Suppressor macrophage treated with lipopolysaccharide for 4 hours (primary cell): ENCODE measurements at places on chromosomes 3 and 15.

- DNase-seq, result peak; percentile 71
Observed at GRCh38 chr15:85581495-85581894, 201.1 kb downstream of the AKAP13 start.

- DNase-seq, result no peak
Observed at GRCh38 chr3:194941360-194941955, 255.8 kb downstream of the FAM43A start.

DNA sequence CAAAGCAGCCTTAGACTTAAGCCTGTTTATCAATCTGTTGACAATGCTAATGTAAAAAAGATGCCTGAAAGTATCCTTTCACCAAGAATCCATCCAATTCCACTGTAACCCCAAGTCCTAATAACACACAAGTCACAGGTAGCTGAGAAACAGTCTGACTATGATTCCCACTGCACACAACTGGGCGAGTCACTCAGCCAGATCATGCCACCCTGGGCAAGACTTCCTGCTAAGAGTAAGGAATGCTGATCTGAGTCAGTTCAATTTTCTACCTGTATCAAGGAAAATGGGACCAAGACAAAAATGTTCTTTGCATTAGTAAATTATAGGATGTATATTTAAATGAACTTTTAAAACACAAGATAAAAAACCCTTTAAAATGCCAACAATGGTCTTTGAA, 33.3 kb downstream of the NPTN start:
- no peak for DNase-seq

GRCh38 chr3:59418836-59419235, 369.0 kb upstream of the CFAP20DC start:
- no peak for DNase-seq

GRCh38 chr3:129315223-129315997, 36.7 kb downstream of the HMCES start:
- peak; percentile 46 for DNase-seq

GRCh38 chr3:52493232-52494017, 1.7 kb upstream of the STAB1 start:
- DNase-seq, result no peak

- DNase-seq, result no peak
Observed at GRCh38 chr3:30989276-30990030, 95.0 kb upstream of the GADL1 start.

- peak; percentile 60 for DNase-seq
Observed at GRCh38 chr3:16448639-16449070, 64.8 kb downstream of the RFTN1 start.

GRCh38 chr3:185555101-185555501, 2.7 kb upstream of the LIPH start:
- DNase-seq, result no peak
